Ovary (tissue), 10 donors: ENCODE measurements at places on chromosomes 7 and 10. TPM values are rescaled to one million over a fixed set of nuclear protein-coding genes. Genes with fewer than 3 reads are reported as not detected.

The PPP1R3C gene
- total RNA-seq = 19.1 TPM

DNA sequence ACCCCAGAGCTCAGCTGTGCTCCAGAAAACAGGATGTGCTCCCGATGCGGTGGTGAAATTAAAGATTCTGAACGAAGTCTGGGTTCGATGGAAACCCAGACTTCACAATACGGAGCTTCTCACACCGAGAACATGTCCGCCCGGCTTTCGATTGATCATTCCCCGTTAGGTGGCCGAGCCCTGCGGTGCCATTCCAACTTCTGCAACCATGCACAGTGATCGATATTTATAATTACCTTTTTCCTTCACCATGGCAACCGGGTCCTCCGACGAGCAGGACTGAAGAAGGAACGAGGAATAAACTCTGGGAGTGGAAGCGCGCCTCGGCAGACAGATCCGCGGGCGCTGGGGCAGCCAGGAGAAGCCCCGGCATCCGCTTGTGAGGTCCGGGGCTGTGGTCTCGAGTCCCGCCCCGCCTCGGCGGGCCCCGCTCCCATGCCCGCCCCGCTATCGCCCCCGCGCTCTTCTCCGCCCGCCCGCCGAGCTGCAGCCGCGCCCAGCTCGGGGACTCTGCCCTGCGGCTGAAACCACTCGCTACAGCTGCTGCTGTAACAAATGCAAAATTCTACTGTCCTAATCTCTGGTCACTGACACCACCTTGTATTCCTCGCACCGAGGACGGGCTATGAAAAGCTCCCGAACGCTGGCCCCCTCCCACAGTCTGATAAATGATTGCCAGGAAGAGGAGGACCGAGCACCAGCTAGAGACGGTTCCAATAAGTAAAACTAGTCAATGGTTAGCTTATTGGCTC is 26.2 kb downstream of the ABLIM1 start:
- H3K4me3 ChIP-seq = peak overlapping the region; percentile 58
- H3K27me3 ChIP-seq = no peaks in the 10 kb centered on the region
- no peaks in the 10 kb centered on the region for H3K36me3 ChIP-seq
- H3K4me1 ChIP-seq = peaks cover 9% of the 10 kb centered on the region
- no peak overlapping the region for H3K27ac ChIP-seq
- DNase-seq = peak; percentile 55

DNA sequence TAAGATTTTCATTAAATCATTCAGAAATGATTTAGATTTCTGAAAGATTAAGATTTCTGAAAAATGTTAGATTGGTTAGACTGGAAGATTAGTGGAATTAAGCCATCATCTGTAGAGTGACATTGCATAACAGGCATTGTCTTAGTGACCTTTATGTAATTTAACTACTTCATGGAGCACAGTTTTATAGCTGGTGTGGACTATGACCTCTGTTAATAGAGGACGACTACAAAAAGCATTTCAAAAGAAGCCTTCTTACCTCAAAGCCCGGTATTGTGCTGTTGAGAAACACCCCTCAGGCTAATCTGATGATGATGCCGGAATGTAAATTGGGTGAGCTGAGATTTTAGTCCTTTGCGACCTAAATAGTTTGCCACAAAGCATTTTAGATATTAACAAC is 55.6 kb downstream of the GALNT11 start:
- DNase-seq = no peak
- no peaks in the 10 kb centered on the region for H3K36me3 ChIP-seq
- no peak overlapping the region for H3K27ac ChIP-seq
- no peak overlapping the region for H3K4me3 ChIP-seq
- H3K4me1 ChIP-seq = peaks cover 5% of the 10 kb centered on the region

DNA sequence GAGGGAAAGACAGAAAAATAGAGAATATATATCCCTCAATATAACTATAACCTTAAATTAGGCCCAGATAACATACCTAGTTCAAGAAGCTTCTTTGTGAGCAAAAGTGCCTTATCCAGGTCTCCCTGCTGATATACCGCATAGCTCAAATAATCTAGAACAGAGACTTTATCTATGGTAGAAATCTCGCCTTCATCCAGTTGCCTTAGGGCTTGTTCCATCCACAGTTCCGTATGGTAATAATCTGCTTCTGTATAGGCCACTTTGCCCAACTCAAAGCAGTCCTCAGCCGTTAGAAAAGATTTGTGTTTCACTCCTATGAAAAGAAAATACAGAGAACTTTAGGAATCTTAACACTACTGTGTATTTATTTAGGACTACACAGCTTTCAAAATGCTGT is 43.4 kb downstream of the P4HA1 start:
- no peaks in the 10 kb centered on the region for H3K27me3 ChIP-seq
- H3K27ac ChIP-seq = no peak overlapping the region
- no peak for DNase-seq
- no peak overlapping the region for H3K4me3 ChIP-seq

- no peak overlapping the region for H3K27ac ChIP-seq
- peak overlapping the region; percentile 35 for H3K4me3 ChIP-seq
- H3K36me3 ChIP-seq = no peaks in the 10 kb centered on the region
- DNase-seq = no peak
Observed at GRCh38 chr10:60139798-60140566, 233.6 kb upstream of the CCDC6 start.

- no peaks in the 10 kb centered on the region for H3K36me3 ChIP-seq
- no peak overlapping the region for H3K4me3 ChIP-seq
- H3K27ac ChIP-seq = no peak overlapping the region
- DNase-seq = no peak
- no peaks in the 10 kb centered on the region for H3K27me3 ChIP-seq
Observed at GRCh38 chr10:78890506-78890905, 178.3 kb upstream of the ZMIZ1 start.

DNA sequence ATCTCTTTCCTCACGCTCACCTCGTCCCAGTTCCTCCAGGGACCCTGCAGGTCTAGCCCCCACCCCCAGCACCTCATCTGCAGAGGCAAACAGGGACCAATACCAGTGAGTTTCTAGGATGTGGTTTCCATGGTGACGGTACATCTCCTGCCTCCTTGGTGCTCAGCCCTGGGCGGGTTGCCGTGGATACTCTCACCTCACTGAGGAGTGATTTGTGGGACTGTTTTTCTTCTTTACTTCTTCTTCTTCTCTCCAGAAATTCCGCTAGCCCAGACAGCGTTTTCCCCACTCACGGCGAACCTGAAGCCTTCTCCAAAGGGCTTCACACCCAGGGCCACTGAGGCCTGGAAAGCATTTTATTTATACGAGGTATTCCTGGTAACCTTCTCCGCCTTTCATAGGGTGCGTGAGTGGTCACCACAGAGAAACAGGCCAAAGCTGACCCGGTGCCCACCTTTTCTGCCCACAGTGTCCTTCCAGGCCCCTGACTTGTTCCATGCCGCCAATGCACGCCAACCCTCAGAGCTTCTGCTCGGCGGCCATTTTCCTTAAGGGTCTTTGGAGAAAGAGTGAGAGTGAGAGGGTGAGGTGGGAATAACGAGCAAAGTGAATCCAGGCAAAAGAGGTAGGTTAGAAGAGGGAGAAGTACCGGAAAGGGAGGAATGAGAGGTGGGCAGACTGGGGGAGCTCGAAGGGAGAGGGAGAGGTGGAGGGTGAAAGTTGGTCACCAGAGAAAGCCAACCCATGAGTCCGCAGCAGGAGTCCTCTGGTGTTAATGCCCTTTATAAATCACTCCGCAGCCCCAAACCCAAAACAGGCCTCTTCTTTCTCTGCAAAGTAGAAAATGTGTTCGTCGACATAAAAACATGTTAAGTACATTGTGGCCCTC is 15.5 kb downstream of the FAM241B start:
- no peak for DNase-seq
- peaks cover 3% of the 10 kb centered on the region for H3K4me1 ChIP-seq
- H3K27ac ChIP-seq = no peak overlapping the region
- H3K27me3 ChIP-seq = no peaks in the 10 kb centered on the region
- H3K4me3 ChIP-seq = no peak overlapping the region
- no peaks in the 10 kb centered on the region for H3K36me3 ChIP-seq
